ENCODE measurements at places on chromosomes 7 and 10. TPM values are rescaled to one million over a fixed set of nuclear protein-coding genes. Genes with fewer than 3 reads are reported as not detected.

TAS2R38 gene
- total RNA-seq: not detected

DNA sequence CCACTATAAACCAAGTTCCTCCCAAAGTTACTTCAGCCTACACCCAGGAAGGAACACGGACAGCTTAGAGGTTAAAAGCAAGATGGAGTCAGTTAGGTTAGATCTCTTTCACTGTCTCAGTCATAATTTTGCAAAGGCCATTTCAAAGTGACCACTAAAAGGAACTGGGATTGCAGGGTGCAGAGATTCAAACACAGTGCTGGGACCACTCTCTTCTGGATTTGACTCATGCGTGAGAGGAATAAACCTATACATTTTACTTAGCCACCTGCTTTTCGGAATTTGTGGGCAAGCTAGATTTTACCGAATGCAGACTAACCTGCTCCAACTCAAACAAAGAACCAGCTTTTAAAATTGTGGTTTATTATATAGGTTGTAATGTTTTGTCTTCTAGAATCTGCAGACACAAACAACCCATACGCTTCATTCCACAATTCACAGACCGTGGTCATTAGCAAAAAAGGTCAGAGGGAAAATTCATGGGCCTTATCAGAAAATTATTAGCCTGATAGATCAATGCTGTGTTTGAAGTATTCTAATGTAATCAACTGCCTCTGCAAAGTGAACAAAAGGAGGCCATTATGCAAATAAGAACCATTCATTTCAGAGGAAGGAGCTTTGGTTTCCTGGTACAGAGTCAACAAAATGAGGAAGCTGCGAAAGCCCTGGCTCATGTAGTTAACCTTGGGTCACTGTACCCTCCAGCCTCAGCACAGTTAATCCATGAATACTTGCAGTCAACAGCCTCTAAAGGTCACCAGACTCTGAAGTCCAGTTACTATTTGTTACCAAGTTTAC, 342.7 kb upstream of the KLF6 start:
- DNase-seq: no peak

ADARB2 gene
- total RNA-seq: 0.72 TPM

DNA sequence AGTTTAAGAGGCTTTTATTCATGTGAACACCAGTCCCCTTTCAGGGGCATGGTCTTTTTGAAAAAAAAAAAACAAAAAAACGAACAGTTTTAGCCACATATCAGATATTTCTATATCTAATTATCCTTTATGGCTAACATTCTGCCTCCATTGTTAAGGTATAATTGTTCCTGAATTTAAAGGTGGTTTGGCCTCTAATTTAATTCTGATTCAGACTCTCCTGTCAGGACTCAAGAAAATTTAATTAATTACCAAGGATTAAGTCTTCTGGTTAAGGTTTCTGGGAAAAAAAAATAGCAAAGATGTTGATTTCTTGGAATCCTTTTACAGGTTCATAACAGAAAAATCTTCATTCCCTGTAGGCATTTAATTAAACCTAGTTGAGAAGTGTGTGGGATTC, 27.4 kb downstream of the COL1A2 start:
- DNase-seq: no peak

- no peak for DNase-seq
These were observed 56.2 kb downstream of the EEPD1 start for GRCh38 chr7:36208997-36209813.

GRCh38 chr7:2864204-2864985, 20.3 kb upstream of the GNA12 start:
- no peak for DNase-seq

MSANTD7 gene
- total RNA-seq: 8.7 TPM

GRCh38 chr10:3976718-3977117, 191.7 kb upstream of the KLF6 start:
- no peak for DNase-seq

EPHB4 gene
- 51.9 TPM for total RNA-seq

GRCh38 chr10:76026176-76026771, 594.9 kb downstream of the LRMDA start:
- DNase-seq: no peak

GBX1 gene
- not detected for total RNA-seq

DNA sequence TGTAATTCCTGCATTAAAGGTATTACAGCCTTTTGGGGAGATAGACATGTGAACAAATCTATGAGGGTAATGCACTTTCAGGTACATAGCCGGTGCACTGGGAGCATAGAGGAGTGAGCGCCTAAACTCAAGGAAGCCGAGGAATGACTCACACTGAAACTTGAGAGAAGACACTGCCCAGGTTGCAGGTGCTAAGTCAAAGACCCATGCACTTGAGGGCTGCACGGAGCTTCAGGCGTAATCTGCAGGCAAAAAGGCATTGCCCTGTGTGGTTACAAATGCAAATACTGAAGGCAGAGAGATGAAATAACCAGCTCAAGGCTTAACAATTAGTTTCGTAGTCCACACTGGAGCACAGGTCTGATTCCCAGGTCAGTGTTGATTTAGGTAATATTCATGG, 51.0 kb upstream of the OSBPL3 start:
- no peak for DNase-seq

- DNase-seq: no peak
These were observed 27.0 kb downstream of the MCMBP start for GRCh38 chr10:119845656-119846055.

- no peak for DNase-seq
These were observed 23.1 kb downstream of the RCC1L start for GRCh38 chr7:75050501-75050900.

THSD7A gene
- 1.3 TPM for total RNA-seq

Measured in lower leg skin (tissue), 4 donors.